Stimulated activated CD4-positive, alpha-beta T cell treated with anti-CD3 and anti-CD28 coated beads, TNF-alpha, amount 100 ng/mL, for 48 hours (primary cell): ENCODE measurements at places on chromosomes 7 and 10.

GRCh38 chr10:53063805-53064204 is 291.2 kb upstream of the MBL2 start:
- no peak for DNase-seq

DNA sequence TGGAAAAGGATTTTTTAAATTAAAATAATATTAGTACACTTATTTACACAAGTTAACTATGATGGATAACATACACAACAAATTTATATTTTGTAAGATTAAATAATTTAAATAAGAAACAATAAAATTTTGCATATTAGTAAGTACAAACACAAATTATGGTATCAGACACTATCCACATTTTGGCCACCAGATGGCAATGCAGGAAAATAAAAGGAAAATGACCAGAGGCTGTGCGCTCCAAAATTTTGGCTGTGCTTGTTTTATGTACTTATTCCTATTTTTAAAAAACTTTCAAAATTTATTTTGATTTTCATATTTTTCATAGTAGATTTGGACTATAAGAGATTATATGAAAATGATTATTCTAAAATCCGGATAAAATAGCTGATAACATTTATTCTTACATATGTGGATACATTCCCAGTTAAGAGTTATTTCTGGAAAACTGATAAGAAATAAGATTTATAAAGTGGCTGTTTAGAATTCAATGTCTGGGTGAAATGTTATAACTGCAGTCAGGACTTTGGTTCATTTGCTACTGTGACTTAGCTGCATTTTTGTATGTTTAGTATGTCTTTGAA is 274.7 kb upstream of the HGF start:
- DNase-seq: no peak

GRCh38 chr7:44063547-44063893 is 1.8 kb downstream of the PGAM2 start:
- no peak for DNase-seq

DNA sequence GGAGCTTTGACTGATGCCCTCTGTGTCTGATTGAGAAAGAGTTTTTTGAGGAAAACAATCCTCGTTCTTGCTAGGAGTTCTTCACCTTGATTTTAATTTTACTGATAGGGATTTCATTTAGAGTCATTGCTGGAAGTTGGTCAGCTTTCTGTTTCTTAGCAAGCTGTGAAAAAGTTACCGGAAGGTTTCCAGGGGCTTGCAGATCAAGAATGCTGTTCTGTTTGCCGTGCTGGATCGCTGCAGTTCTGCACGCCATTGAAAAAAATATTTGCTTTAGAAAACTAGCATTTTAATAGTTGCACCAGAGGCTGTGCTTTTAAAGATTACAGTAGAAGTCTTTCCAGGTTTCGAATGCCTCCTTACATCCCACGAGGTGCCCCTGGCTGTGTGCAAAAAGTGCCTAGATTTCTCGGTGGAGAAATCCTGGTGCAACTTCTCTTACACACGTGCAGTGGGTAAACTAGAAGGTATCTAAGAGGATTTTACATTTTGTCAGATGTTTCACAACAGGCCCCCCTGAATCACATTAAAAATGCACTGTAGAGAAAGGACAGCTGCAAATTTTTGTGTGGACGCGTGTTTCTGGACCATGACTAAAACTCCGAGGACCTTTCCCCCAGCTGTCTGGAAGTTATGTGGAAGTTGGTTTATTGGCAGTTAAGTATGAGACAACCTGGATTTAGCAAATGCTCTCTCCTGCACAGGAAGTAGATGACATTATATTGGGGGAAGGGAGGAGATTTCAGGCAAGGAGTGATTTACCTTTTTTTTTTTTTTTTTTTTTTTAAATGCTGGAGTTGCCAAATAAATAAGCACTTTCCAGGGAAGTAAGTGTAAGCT is 5.8 kb downstream of the TCF7L2 start:
- no peak for DNase-seq

GRCh38 chr7:135388616-135389015 is 121.3 kb downstream of the CNOT4 start:
- no peak for DNase-seq

DNA sequence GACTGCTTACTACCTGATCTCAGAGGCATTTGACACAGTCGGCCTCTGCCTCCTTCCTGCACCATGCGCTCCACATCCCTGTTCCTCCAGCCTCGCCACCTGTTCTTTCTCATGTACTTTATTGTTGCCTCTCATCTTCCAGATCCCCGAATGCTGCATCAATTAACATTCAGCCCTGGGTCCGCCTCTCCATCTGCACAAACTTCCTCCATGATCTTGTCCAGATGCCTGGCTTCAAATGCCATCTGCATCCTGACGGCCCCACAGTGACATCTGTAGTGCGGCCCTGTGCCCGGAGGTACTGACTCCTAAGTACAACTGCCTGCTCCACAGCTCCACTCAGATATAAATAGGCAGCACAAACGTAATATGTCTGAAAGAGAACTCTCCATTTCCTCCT is 51.2 kb upstream of the STK17A start:
- DNase-seq: no peak

DNA sequence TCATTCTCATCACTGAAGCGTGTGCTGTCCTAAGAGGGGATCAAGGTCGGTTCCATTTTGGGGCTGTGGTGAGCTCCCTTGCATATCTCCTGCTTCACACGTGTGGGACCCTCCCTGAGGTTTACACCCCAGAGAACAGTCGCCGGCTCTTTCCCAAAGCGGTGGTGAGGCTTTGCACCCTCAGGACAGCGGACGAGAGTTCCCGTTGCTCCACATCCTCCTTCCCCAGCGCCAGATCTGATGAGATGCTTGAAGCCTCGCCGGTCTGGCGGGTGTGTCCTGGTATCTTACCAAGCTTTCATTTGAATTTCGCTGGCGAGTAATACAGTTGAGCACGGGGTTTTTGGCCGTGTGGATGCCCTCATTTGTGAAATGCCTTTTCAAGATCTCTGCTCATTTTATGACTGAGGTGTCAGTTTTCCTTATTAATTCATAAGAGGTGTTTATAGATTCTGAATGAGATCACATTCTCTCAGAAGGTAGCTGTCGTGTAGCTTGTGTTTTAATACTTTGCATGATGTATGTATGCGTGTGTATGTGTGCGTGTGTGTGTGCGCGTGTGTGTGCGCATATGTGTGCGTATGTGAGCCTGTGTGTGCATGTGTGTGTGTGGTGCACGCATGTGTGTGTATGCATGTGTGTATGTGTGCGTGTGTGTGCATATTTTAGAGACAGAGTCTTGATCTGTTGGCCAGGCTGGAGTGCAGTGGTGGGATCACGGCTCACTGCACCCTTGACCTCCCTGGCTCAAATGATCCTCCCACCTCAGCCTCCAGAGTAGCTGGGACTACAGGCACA is 30.7 kb downstream of the ELFN1 start:
- DNase-seq: no peak

- DNase-seq: no peak
Observed at GRCh38 chr7:101744588-101744987, 72.8 kb upstream of the CUX1 start.

- no peak for DNase-seq
Observed at GRCh38 chr10:74384615-74385183, 233.7 kb downstream of the ADK start.
